ENCODE measurements at places on chromosomes 7 and 10.

DNA sequence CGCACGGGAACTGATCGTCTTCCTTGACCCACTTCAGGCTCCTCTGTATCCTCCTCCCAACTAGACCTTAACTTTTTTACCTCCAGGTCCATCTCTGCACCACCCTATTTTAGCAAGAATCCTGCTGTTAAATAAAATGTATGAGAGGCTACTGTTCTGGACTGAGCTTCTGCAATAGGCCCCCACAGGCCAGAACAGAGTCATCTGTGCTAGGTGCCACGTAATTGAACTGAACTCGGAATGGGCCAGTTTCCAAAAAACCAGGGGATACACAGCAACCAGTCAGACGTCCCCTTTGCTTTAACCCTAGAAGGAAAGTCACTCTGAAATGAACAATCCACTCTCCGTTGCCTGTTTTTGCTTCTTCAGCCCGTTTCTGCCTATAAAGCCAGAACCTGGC, 71.3 kb downstream of the CHST15 start:
- no peak for DNase-seq

DNA sequence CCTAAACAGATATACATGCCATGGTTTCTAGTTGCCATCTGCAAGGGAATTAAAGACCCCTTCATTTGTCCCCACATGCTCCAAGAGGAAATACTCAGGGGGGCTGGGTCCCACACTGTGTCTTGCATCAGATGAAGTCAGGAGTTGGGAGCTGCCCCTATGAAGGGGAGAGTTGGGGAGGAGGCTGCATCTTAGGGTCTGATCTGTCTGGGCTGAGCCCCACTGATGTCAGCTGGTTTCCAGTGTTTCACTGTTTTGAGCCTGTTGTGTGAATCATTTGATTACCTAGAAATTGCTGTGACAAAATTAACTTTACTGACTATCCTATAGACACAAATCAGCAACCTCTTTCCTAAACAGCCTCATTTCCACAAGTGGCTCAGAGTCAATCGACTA, 4.9 kb upstream of the ADCY1 start:
- no peak for DNase-seq

DNA sequence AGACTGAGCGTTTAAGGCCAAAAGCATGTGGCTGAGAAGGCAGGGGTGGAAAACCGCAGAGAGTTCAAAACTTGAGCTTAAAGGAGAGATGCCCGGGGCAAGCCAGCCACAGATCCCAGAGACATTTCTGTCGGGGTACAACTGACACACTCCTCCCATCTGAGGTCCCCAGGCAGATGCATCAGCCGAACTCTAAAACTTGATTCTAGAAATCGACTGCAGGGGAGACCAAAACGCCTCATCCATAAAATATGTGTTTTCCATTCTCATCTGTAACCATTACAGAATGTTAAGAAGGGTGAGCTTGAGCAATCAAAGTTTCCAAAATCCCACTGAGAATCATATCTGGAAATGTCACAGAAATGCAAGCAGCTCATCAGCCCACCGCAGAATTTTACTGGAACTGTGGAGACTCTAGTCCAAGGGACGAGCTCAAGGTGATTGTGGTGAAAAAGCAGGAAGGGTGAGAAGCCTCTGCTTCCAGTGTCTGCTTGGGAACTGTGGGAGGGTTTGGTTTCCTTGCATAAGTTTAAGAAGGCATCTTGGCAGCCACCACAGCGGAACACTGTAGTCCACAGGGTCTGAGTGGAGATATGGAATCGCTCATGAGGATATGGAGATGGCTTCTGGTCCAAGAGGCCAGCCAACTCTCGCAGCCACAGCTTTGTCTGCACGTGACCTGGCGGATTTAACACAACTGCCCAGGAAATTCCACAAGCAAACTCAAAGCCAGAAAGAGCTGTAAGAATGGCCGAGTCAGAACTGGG, 249.2 kb downstream of the SFMBT2 start:
- DNase-seq: no peak

GRCh38 chr7:157615101-157615817, 278.5 kb downstream of the DNAJB6 start:
- DNase-seq: no peak

DNA sequence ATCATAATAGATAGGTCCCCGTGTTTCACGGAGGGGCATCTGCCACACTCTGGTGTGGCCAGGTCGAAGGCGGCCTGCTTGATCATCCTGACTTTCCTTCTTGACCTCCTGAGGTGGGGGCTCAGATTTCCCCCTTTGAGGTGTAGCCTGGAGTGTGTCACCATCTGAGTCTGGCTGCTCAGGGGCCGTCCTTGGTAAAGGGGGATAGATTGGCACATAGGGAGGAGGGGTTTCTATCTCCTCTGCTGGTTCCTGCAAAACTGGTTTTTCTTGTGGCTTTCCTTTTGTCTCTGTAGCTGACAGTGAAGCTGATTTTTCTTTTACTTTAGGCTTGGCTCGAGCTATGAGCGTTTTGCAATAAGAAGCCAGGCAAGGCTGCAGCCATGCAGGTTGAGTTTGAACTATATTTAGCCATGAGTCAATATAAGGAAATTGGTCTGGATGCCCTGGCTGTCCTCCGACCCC, 7.1 kb upstream of the ZNF117 start:
- DNase-seq: no peak

- DNase-seq: no peak
These were observed 142.6 kb upstream of the LSM8 start for GRCh38 chr7:118041251-118041878.

- no peak for DNase-seq
These were observed 242.4 kb downstream of the KIAA1217 start for GRCh38 chr10:24451325-24451820.

DNA sequence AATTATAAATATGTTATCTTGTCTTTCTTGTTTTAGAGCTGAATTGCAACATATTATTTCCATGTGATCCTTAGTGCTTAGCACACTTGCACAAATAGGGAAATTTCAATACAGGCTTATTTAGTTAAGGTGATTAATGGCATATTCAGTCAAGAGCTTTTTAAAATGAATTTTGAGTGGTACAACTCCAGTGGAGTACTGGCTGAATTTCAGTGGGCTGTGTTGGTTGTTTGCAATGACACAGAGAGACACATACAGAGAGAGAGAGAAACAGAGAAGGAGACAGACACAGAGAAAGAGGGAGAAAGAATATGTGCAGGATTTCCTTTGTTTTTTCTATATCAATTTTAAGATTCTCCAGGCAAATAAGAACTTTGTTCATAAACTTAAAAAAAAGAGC, 766.9 kb downstream of the DNAJB9 start:
- no peak for DNase-seq

- DNase-seq: no peak
These were observed 3.0 kb upstream of the ASB15 start for GRCh38 chr7:123598657-123599056.

GRCh38 chr10:68981074-68981473, 7.5 kb upstream of the KIFBP start:
- DNase-seq: no peak

DNA sequence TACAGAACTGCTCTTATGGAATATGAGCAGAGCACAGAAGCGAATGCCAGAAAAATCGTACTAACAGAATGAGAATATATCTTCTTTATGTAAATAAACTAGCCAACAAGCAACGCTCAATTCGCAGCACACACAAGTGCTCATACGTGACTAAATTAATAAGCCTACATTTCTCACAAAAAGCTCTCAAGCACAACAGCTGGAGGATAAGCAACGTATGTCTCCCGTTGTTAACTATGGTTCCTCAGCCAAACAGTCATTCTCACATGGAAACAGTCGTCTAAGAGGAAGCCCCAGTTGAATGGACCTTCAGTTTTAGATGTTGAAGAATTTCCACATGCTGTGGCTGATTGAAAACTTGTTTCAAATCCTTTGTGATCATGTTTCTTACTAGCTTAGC, 110.4 kb downstream of the PKD1L1 start:
- DNase-seq: no peak

DNA sequence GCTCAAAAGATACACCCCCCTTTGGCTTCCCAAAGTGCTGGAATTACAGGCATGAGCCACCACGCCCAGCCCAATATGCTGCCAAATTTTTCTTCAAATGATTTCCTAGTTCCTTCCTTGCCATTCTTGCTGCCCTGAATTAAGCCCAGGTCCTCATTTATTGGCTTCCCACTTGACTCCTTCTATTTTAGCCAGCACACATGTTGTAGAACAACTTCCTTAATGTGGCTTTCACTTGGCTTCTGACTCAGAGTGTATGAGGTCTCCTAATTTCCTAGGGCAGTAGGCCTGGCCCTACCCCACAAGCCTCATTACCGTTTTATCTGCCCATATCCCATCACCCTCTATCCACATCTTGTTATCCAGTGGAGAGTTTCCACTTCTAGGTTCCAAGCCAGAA, 21.8 kb upstream of the HIPK2 start:
- no peak for DNase-seq

DNA sequence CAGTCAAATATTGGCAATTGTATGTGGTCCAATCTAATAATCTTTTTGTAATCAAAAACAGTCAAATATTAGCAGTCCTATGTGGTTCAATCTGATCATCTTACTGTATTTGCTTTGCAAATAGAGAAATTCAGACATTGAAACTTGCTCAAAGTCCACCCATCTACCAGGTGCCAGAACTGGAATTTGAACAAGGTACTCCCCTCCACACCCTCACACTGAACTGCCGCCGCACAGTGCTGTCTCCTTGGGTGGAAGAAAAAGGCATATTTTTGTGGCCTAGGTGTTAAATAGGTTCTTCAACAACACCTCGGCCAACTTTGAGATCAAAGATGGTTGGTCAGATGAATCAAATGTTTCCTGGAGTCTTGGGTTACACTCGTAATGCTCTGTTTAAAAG, 544.2 kb upstream of the GALNT17 start:
- no peak for DNase-seq

GRCh38 chr10:127577376-127578258, 28.5 kb downstream of the NPS start:
- DNase-seq: no peak

Data from stimulated activated naive CD8-positive, alpha-beta T cell treated with anti-CD3 and anti-CD28 coated beads, Interleukin-15, Interleukin-2, amounts not matched to agents 100 U/mL and 50 U/mL, for 24 hours (primary cell).